Left ventricle myocardium inferior (tissue), 1 donor: ENCODE measurements at places on chromosomes 2 and 18.

DNA sequence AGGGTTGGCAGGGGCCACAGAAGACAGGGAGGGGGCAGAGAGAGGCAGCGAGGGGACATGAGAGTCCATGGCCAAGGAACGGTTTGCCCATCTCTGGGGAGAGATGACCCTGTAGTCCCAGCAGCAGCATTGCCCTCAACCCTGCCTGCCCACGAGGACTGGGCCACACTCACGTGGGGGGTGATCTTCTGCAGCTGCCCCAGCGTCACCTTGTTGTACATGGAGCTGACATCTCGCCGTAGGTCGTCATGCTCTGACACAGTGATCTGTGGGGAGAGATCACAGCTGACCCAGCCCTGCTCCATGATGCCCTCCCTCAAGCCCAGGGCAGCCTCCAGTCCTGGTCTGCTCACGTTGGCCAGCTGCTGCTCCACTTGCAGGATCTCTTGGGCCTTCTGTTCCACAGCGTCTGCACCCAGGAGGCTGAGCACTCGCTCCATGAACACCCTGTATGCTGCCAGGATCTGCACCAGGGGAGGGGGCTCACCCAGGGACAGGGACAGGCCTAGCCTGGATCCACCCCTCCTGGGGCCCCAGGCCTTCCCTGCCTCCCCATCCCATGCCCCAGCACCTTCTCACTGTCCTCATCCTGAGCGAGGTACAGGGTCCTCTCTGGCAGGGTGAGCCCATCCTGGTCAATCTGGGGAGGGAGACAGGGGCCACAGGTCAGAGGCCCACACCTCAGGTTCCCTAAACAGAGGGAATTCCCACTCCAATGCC is 2.8 kb downstream of the ECEL1 start:
- DNase-seq = peak; percentile 4

DNA sequence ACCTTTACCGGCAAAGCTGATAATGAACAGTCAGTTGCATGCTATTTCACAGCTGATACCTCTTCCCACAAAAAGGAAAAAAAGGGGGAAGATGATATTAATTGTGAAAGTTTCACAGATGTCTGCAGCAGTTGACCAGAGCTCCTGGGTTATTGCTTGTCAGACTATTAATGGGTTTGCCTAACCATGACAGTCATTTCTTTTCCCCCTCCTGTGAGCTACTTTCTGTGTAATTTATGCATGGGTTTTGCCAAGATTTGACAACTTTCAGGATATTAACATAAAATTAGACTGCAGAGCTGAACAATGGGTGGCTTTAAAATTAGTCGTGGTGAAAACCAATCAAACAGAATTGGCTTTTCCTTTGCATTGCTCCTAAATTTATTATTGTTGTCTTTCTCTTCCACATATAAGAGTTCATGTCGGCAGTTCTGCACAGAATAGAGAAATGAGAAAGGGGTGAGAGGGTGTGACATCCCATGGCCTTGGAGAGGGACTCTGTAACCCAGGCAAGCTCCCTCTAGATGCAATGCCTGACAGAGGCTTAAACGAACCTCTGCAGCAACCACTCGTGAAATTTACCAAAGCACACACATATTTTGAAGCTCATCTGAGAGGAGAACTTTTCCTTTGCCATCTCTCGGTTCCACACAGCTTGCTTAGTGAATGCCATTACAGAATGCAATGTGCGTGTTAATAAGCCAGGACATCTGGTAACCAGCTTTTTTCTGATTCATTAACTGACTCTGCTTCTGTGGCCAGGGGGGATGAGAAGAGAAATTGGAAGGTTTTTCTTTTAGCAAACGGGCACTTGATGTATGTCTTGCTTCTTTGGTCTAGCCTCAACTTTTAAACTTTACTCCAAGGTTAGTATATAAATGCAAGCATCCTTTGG is 82.2 kb upstream of the ITGA4 start:
- no peak for DNase-seq

- DNase-seq = no peak
Observed at GRCh38 chr18:26516964-26517363, 31.4 kb downstream of the KCTD1 start.

DNA sequence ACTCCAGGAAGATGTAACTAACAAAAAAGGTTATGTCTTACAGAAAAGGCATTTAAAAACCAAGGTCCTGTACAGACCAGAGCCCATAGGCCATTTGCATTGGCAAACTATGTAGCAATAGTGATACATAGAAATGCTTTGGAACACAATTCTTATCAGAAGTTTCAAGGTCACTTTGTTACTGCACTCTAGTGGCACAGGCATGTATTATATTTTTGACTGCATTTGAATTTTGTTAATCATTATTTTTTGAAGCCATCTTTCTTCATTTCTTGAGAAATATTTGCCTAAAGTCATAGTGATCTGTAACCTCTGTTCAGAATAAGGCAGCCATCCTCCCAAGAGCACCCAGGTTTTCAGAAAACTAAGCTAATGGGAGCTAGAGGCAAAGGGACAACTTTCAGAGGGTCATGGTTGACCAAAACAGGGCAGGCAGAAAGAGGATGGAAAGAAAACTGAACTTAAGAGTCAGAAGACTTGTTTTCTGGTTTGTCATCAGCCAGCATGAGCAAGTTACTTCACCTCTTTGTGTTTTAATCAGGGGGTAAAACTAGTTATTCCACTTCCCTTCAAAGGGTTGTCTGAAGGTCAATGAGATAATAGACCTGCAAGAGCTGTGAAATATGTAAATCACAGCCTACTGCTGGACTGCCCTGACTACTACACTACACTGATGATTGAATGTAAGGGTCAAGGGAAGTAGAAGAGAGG is 41.5 kb downstream of the SLC38A11 start:
- DNase-seq = no peak

- peak; percentile 53 for DNase-seq
Observed at GRCh38 chr2:70978341-70979179, at the start of gene ANKRD53. Gene ANKRD53 (plus strand): TSS chr2:70978630. CDS start chr2:70978646, 16 bp downstream.

DNA sequence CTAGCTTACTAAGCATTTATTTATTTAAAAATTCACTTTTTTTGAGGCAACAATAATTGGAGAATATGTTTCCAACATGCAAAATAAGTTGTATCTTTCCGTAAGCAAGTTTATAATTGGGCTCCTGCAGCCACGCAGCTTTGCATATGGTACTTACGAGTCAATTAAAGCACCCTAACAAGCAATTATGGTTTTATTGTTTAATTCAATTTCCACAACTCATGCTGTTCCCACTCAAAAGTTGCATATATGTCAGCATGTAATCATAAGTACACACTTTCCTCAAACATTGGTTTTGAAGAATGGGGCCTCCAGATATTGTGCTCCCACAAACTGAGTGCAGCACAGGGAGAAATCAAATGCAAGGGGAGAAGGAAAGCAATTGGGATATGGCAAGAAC is 585.1 kb upstream of the HNMT start:
- no peak for DNase-seq

DNA sequence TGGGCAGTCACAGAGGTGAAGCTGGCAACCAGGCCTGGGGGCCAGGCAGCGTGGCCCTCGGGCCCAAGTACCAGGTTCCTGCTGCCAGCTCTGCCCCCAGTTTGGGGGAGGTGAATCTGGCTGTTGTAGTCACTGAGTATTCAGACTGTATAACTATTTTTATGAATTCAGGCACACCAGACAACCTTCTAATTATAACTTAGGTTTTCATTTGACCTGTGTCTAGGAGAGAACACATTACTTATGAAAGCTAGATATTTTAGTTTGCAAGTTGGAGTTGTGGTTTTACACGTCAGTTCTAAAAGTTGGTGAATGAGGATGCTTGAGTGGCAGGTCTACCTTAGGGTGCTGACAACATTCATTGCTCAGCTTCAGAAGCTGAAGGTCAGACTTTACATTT is 71.7 kb downstream of the LIMS1 start:
- DNase-seq = no peak

- DNase-seq = no peak
Observed at GRCh38 chr18:48006415-48007175, 76.1 kb upstream of the SMAD2 start.

DNA sequence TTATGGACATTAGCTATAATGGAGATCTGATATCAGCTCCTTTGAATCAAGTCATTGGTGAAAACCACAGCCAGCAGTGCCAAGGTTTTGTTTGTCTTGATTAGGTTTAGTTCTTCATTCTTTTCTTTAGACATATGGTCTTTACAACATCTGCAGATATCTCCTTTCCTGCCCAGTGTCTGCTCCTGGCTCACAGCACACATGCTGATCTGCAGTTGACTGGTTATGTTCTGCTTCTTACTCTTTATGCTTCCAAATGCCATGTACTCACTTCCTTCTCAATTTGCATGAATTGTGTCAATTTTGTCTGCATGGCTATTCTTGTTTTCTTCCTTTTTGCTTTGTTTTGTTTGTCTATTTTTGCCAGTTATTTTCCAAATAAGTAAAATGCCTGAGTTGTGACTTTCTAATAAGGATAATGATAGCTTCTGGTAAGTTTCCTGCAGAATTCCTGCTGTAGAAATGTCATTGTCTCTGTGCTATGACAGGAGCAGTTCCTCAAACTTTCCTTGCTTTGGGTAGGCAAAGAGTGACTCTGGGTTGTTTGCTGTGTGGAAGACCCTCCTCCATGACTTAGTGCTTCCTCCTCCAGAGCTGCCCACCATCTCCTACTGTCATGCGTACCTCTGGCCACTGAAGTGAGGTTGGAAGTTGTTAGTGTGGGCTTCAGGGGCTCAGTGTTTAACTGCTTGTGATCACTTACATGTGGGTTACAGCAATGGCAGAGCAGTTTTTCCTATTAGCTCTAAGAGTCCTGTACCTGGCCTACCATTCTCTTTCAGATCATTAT is 8.2 kb downstream of the ARHGAP25 start:
- no peak for DNase-seq

DNA sequence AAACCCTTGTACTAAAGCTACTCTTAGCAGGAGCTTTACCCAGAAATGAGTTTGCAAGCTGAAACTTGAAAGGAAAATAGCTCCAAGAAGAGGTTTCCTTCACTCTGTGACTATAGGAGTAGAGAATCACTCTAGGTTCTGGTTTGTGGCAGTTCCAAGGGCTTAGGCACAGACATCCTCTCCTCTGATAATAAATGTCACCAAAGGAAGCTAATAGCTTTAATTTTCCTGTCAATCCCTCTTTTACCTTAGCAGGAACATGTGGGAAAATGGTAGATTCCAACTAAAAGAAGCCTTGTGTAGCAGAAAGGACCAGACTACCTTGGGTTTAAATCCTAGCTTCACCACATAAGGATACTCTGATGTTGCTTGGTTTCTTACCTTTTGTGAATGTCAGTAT is 104.0 kb downstream of the FSHR start:
- no peak for DNase-seq

DNA sequence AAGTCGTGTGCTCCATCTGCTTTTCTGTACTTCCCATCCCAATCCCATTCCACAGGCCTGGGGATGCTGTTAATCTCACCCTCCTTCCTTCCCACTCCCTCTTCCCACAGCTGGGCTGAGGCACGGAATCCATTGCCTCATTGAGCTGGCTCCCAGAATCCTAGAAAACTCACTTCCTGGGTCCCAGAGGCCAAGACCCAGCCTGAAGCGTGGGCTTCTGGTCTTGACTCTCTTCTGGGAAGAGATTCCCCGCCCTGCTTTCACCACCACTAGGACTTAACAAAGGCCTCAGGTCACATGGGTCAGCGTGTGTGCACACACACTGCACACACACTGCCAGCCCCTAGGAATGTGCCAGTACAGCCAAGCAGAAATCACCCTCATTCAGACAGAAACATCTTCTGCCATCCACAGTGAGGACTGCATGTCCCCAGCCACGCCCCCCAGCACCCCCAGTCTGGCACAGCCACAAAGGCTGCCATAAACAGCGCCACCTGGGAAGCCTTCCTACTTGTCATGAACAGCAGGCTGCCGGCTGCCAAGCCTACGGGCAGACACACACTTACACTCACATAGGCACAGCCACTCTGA is 165.8 kb downstream of the TNS1 start:
- DNase-seq = peak; percentile 89

- DNase-seq = no peak
Observed at GRCh38 chr2:195342061-195342460, 315.0 kb upstream of the SLC39A10 start.

DNA sequence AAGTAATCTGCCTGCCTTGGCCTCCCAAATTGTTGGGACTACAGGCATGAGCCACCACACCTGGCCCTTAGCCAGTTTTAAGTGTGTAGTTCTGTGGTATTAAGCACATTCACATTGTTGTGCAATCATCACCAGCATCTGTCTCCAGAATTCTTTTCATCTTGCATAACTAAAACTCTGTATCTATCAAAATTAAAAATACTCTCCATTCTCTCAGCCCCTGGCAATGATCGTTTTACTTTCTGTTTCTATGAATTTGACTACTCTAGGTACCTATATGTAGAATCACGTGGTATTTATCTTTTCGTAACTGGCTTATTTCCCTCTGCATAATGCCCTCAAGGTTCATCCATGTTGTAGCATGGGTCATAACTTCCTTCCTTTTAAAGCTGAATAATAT is 45.5 kb upstream of the CAVIN2 start:
- no peak for DNase-seq

DNA sequence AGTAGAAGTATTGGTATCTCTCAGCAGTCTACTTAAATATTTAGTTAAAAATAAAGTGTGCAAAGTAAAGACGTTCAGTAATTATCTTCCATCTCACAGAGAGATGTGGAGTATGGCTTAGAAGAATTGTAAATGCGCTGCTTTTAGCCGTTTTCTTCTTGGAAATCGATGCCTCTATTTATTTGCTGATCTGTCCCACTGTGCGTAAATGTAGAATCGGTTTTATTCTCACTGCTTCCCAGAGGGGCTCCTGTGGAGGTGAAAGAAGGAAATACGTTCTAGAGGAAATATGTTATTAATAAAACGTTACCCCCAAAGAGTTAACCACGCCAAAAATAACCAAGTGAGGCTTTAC is 1.9 kb downstream of the NPAS2 start:
- no peak for DNase-seq

GRCh38 chr2:42809131-42809818 is 16.9 kb upstream of the HAAO start:
- DNase-seq = no peak

- DNase-seq = no peak
Observed at GRCh38 chr2:178234648-178235047, 40.3 kb downstream of the OSBPL6 start.

GRCh38 chr2:9693196-9693491 is 62.3 kb upstream of the YWHAQ start:
- peak; percentile 48 for DNase-seq

GRCh38 chr2:138949517-138949916 is 169.3 kb upstream of the NXPH2 start:
- DNase-seq = no peak

- no peak for DNase-seq
Observed at GRCh38 chr2:202574541-202574940, 60.2 kb upstream of the FAM117B start.

- DNase-seq = no peak
Observed at GRCh38 chr2:203605302-203605701, 70.2 kb upstream of the RAPH1 start.

GRCh38 chr18:11561293-11561692 is 48.1 kb upstream of the SLC35G4 start:
- no peak for DNase-seq

GRCh38 chr18:44805176-44805575 is 124.5 kb downstream of the SETBP1 start:
- DNase-seq = no peak

- no peak for DNase-seq
Observed at GRCh38 chr2:9697909-9698308, 67.1 kb upstream of the YWHAQ start.

- no peak for DNase-seq
Observed at GRCh38 chr2:187434342-187434785, 13.7 kb downstream of the CALCRL start.

GRCh38 chr2:72929010-72929409 is 11.7 kb downstream of the EMX1 start:
- no peak for DNase-seq

GRCh38 chr18:10234912-10235660 is 219.3 kb upstream of the APCDD1 start:
- no peak for DNase-seq
